ENCODE measurements at places on chromosomes 16 and 17. TPM values are rescaled to one million over a fixed set of nuclear protein-coding genes. Genes with fewer than 3 reads are reported as not detected.

- peak; percentile 44 for DNase-seq
Observed at GRCh38 chr17:81712468-81713003, 452 bp downstream of the SLC25A10 start.

DNA sequence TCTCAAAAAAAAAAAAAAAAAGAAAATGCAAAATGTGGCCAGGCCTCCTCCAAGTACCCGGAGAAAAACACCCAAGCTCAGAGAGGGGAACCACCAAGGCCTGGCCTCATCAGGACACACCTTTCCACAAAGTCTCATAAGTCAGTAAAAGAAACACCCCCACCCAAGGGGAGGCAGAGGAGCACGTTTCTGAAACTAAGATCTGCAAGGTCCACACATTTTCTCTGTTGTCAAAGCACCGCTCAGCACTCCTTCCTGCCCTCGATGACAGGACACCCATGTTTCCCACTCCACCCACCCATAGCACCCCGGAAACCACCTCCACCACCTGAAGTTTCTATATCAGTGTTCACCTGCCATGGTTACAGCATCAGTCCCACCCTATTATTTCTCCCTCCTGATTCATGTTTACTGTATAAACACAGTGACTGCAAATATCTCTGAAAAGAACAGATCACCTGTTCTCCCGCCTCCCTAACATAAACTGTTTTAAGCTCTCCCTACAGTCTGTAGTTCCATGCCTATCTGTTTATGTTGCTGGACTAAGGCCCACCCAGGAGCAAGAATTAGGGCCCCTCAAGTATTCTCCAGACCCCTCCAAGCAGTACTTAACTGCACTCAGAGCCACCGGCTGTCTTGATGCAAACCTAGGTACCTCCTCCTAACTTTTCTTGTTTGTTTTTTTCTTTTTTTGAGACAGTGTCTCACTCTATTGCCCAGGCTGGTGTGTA lies 2.0 kb downstream of the CORO7 start:
- peak; percentile 95 for DNase-seq

DNA sequence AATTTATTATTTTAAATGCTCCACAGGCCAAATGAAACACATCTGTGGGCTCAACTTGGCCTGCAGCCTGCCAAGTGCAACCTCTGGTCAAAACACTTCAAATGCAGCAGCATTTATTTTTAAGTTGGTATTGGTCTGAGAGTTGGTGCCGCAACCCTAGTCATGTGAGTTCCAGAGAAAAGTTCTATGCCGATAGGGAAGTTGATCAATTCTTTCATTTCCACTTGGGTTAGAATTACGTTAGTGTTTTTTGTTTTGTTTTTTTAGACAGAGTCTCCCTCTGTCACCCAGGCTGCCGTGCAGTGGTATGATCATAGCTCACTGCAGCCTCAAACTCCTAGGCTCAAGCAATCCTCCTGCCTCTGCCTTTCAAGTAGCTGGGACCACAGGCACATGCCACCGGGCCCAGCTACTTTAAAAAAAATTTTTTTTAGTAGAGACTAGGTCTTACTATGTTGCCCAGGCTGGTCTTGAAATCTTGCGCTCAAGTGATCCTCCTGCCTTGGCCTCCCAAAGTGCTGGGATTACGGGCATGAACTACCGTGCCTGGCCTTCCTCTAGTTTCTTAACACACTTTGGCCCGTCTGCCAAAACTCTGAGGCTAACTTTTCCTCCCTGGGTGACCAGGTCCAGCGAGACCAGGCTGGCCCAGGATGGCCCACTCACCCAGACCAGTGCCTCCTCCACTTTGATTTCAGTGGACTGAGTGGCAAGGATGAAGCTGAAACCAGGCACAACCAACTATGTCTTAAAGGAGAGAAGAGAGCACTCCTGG lies 221.1 kb downstream of the MRTFB start:
- DNase-seq: no peak

GRCh38 chr16:5017678-5017969 lies 16.1 kb downstream of the NAGPA start:
- DNase-seq: no peak

GRCh38 chr16:65769055-65769465 lies 597.4 kb upstream of the CDH5 start:
- DNase-seq: no peak

- no peak for DNase-seq
Observed at GRCh38 chr17:30571921-30572320, 94.7 kb downstream of the GOSR1 start.

DNA sequence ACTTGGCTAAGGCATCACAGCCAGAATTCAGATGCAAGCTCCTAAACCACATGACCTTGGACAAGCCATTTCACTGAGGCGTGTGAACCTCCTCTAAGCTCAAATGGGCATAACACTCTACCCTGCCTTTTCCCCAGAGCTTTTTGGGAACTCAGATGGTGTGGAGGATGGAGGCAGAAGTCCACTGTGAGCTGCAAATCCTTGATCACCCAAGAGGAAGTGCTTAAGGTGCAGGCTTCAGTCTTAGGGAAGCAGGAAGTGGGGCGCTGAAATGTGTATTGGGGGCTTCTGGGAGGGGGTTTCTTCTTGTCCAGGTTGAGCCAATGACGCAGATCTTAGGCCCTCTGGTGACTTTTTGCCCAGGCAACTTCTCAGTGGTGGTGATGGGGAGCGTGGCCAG lies 12.9 kb downstream of the CIITA start:
- DNase-seq: no peak

DNA sequence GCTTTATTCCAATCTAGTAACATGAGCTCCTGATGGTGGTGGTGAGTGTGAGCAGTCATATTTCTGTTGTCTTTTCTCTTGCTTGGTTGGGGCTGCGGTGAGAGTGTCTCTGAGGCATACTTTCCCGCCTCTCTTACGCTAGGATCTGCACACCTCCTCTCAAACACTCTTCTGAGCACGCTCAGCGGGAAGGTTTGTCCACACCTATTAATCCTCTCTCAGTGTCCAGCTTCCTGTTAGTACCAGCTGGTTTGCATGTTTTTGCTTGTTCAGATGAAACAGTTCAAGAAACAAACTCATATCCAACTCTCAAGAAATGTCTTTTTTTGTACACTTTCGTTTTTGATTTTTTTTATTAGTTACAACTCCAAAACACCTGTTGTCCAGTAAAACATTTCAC lies 89.5 kb downstream of the CCDC182 start:
- DNase-seq: no peak

- peak; percentile 58 for DNase-seq
Observed at GRCh38 chr16:86566601-86566965, at the start of gene FOXC2. Gene FOXC2, plus strand, starts transcription at chr16:86566829. Its CDS starts 507 bp downstream, at chr16:86567336.

DNA sequence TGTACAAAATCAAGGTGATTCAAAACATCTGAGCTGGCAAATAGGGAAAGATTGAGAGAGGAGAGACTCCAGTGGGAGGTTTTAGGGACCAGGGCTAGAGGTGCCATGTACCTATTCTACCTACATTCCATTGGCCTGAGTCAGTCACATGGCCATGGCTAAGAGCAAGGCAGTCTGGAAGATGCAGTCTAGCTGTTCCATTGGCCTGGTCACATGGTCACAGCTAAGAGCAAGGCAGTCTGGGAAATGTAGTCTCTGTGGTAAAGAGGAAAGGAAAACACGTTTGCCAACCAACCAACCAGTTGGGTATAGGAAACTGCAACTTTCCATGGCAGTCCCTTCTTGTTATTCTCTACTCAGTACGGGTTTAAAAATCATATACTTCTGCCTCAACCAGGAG lies 369.1 kb downstream of the XYLT1 start:
- no peak for DNase-seq

DNA sequence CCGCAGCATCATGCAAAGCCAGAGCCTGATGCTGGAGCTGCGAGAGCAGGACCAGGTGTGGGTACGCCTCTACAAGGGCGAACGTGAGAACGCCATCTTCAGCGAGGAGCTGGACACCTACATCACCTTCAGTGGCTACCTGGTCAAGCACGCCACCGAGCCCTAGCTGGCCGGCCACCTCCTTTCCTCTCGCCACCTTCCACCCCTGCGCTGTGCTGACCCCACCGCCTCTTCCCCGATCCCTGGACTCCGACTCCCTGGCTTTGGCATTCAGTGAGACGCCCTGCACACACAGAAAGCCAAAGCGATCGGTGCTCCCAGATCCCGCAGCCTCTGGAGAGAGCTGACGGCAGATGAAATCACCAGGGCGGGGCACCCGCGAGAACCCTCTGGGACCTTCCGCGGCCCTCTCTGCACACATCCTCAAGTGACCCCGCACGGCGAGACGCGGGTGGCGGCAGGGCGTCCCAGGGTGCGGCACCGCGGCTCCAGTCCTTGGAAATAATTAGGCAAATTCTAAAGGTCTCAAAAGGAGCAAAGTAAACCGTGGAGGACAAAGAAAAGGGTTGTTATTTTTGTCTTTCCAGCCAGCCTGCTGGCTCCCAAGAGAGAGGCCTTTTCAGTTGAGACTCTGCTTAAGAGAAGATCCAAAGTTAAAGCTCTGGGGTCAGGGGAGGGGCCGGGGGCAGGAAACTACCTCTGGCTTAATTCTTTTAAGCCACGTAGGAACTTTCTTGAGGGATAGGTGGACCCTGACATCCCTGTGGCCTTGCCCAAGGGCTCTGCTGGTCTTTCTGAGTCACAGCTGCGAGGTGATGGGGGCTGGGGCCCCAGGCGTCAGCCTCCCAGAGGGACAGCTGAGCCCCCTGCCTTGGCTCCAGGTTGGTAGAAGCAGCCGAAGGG lies 24.2 kb downstream of the C1QTNF1 start:
- no peak for DNase-seq

DNA sequence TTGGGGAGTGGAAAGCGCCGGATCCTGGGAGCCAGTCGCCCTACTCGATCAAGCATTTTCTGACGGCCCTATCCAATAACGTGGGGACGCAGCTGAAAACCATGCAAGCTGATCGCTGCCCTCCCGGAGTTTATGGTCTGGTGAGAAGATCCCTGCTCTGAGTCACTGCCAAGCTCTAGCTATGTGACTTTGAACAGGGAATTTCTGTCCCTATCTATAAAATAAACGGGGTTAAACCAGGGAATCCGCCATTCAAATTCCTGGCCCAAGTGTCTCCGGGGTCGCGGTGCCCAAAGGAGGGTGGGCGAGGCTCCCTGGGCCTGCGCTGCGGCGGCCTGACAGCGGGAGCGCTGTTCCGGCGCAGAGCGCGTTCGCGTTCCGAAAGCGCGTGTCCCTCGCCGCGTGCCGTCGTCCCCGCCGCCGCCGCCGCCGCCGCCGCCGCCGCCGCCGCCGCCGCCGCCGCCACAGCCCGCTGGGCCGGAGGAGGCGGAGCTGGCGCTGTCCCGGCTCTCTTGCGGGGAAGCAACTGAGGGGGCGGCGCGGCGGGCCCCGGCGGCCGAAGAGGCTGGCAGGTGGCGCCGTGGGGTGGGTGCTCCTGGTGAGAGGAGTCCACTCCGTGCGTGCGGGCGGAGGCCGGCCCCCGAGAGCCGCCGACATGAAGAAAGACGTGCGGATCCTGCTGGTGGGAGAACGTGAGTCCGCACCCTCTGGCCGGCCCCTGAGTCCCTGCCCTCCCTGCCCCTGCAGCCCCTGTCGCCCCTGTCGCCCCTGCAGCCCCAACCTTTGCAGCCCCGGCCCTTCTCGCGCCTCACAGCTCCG lies at the start of gene RHOT1:
RHOT1 (plus strand) TSS at position 465 of the 819 bp plus-strand sequence; CDS start at position 656, 191 bp downstream.
- peak; percentile 79 for DNase-seq

DNA sequence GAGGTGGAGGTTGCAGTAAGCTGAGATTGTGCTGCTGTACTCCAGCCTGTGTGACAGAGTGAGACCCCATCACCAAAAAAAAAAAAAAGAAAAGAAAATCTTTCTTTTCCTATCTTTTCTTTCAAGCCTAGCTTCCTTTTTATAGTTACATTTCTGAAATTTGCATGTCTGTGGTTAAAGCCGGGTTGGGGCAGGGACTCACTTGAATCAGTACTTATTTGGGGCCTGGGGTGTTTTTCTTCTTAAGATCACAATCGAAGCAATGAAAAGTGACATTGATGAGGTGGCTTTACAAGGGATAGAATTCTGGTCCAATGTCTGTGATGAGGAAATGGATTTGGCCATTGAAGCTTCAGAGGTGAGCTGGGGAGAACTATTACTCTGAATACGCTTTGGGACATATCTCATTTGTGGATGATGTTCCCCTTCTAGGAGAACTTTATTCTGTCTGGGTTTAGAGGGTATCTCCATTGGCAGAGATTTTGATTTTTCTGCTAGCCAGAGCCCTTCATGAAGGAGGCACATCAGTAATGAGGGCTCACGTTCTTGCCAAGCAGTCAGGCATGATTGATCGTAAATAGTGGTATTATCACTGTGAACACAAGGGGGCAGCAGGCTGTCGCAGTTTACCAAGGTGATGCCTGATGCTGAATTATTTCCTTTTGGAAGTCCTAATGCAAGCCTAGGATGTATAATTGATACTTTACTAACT lies 14.3 kb downstream of the KPNB1 start:
- peak; percentile 71 for DNase-seq

- no peak for DNase-seq
Observed at GRCh38 chr16:57985204-57986181, 14.6 kb upstream of the CNGB1 start.

GRCh38 chr17:79033046-79033616 lies 9.2 kb downstream of the C1QTNF1 start:
- no peak for DNase-seq

Gene CLEC3A
- not detected for total RNA-seq

Gene HOXB1
- total RNA-seq: not detected

Gene KCTD2
- total RNA-seq: 20.6 TPM

Gene IGFALS
- not detected for total RNA-seq

Gene STX1B
- 0.92 TPM for total RNA-seq

Gene KRTAP16-1
- not detected for total RNA-seq

Gene DCAF7
- 118 TPM for total RNA-seq

Gene PMFBP1
- total RNA-seq: 0.19 TPM

Gene ASGR1
- total RNA-seq: 1.2 TPM

Data from activated CD4-positive, alpha-beta memory T cell treated with anti-CD3 and anti-CD28 coated beads for 36 hours (primary cell).